ENCODE measurements at places on chromosomes 6 and 20.
A peak's percentile ranks its signal among the peaks of the same experiment; 100 is the strongest.

GRCh38 chr20:19761326-19761725 is 3.3 kb downstream of the RIN2 start:
- no peak for DNase-seq

- DNase-seq, result no peak
These were observed 586.2 kb downstream of the PHF3 start for GRCh38 chr6:64221776-64222175.

DNA sequence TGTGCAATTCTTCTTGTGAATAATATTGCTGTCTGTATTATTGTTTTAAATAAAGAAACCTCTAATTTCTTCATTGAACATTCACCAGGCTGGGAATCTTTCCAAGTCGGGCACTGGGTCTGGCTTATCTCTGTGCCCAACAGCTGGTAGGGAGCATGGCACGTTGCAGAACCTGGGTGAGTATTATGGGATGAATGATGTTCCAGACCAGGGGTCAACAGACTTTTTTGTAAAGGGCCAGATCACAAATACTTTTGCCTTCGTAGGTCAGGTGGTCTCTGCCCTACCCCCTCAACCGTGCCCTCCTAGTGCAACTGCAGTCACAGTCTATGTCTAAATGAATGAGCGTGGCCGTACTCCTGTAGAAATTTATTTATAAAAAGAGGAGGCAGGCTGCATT is 81.6 kb upstream of the FOXQ1 start:
- no peak for DNase-seq

DNA sequence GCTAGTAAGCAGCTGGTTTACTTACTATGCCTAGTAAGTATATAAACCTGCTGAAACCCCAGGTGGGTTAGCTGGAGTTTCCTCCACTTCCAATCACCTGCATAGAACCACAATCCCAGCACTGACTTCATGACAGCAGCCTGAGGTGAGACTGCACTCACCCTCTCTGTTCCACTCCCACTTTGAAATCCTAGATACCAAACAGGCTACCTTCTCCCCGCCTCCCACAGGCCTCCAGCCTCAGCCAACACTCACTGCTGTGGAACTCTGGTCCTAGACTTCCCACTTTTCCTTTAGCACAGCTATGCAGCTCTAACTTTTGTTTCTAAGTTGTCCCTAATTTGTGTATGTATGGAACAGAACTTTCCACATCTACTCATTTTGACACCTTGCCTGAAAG is 149.7 kb upstream of the ARID1B start:
- no peak for DNase-seq

DNA sequence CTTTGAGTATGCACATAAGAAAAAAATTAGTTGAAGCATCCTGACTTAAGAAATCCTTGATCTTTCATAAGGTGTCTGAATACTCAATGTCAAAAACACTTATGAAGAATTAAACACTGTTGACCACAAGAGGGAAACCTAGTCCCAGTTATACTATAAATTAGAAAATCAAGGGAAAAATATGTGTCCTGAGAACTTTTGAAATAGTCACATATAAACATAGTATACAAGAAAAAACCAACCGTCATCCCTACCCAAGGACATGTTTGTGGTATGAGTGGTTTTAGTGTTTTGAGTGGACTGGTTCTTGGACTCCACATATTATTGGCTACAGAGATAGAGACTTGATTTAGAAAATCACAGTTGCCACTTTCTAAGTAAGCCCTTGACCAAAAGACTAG is 7.6 kb upstream of the HLA-DRA start:
- no peak for DNase-seq

- DNase-seq, result no peak
These were observed 121.0 kb upstream of the RNF24 start for GRCh38 chr20:4136078-4136966.

GRCh38 chr20:14838663-14839628 is 501.5 kb upstream of the FLRT3 start:
- DNase-seq, result no peak

GRCh38 chr20:48267860-48268633 is 482.8 kb upstream of the SULF2 start:
- DNase-seq, result no peak

GRCh38 chr20:15756002-15756753 is 817.1 kb downstream of the KIF16B start:
- DNase-seq, result no peak

DNA sequence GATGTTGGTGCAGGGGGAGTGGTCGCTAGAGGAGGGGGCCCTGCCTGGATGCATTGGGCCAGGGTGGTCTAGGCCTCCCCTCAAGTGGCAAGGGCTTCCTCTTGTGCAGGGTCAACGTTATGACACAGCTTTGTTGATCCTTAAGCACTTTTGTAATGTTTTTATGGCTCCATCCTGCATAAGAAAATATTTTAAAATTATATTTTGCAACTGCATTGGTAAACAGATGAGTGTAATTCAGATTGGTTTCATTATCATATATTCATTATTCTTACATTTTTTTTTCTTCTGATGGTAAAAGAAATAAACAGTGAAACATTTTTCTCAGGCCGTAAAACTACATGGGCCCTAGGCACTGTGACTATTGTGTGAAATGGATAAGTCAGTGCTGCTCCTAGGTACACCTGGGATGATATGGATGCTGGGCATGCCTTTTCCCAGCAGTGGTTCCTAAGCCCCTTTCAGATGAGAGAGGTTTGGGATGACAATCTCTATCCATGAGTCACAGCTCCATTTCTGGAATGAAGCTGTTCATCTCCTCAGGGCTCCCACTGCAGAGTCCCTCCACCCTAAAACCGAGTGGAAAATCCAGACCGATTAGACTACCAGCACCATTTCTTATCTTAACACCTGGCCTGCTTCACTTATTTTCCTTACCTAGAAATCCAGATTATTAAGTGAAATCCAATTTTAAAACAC is 5.8 kb upstream of the SIM1 start:
- DNase-seq, result no peak

- no peak for DNase-seq
These were observed 259.1 kb downstream of the ZFAND3 start for GRCh38 chr6:38078671-38079070.

GRCh38 chr6:14754751-14755513 is 490.9 kb upstream of the JARID2 start:
- no peak for DNase-seq

DNA sequence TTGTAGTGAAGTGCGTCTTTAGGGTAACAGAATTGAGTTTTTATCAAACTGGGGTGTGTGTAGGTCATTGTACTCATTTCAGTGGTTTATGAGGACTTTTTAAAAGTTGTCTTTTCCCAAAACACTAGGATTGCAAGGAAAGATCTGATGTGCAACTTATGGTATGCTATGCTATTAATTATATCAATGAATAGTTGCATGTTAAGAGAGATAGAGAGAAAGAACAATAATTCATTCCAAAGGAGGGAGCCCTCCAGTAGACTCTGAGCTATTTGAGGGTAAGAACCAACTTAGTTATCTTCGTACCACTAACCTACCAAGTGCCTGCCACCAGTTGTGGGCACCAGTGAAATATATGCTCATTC is 117.1 kb downstream of the RNF144B start:
- no peak for DNase-seq

DNA sequence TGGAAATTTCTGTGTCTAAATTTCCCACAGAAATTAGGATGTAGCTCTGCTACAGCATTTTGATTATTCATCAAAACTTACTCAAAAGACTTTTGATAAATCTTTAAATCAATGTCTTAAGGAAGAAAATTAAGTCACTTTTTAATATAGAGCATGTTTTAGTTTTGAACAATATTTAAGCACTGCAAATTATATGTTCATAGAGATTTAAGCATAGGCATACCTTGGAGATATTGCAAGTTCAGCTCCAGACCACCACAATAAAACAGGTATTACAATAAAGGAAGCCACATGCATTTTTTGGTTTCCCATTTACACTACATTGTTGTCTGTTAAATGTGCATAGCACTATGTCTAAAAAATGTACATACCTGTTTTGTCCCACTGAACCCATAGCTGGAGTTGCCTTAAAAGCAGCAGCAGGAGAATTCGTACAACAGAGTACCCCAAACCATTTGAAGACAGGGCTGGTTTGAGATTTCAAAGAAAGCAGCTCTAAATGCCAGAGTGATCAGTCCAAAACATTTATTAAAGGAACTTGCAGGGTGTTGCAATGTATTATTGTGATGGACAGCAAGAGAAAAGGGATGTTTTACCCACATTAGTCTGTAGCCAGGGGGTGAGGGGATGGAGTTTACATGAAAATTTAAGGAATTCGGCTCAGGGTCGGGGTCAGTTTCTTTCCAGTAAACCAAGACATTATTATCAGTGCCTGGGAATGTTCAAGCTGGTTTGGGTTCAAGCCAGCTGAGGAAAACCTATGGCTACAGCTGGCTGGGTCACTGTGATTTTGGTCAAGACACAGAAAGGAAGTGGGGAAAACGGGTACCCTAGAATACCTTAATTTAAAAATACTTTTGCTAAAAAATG is 6.3 kb upstream of the LOC128125822 start:
- no peak for DNase-seq

- no peak for DNase-seq
These were observed 14.2 kb downstream of the GFOD1 start for GRCh38 chr6:13472976-13473767.

GRCh38 chr6:37548067-37548674 is 48.5 kb upstream of the CCDC167 start:
- no peak for DNase-seq

DNA sequence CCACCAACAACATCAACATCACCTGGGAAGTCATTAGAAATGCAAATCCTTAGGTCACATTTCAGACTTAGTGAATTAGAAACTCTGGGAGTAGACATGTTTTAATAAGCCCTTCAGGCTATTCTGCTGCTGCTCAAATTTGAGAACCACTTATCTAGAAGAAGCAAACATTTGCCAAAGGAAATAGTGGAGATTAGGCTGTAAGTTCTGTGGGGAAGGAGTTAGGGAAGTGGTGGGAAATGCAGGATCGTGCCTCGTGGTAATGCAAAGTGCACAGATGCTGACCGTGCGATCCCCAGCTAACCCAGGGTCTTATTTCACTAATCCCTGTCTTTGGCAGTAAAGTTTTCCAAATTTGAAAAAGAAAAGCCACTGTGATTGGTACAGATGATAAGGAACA is 328.5 kb downstream of the EPM2A start:
- no peak for DNase-seq

DNA sequence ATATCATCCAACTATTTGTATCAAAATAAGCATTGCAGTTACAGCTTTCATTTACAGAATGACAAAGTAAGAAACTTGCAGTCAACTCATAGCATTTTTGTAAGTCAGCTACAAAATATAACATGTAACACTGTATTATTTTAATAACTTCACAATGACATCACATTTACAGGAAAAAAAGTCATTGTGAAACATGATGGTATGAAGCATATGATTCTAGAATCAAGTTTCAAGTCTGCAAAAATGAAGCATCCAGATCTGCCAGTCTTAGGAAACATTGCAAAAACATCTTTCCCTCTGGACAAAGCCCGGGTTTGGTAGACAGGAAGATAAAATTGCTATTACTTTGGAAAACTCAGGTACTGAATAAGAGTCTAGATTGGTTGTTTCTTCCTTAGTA is 263.9 kb upstream of the NT5E start:
- DNase-seq, result no peak

DNA sequence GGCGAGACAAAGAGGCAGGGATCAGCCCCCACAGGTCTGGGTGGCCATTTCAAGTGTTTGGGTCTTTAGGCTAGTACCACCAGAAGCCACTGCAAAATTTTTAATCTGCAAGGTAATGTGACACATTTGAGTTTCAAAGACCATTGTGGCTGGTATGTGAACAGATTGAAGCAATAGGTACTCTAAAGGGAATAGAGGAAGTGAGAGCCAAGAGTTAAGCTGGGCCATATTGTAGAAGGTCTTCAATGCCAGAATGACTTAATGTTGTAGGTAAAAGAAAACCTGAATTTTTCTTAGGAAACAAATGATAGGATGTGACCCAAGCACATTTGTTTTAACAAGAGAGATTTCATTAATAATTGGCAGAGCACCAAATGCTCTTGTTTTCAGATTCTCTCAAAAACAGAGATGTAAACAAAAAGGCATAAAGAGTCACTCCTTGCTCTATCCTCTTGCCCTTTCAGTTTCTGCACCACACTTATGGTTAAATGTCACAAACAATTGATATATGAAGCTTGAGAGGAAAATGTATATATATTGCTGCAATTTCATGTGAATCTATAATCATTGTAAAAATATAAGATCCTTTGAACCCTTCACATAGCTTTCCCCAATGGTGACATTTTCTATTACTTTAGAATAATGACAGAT is 307.1 kb upstream of the PLN start:
- DNase-seq, result no peak

- DNase-seq, result peak; percentile 78
These were observed 445.4 kb upstream of the DEFB115 start for GRCh38 chr20:30811885-30812671.

DNA sequence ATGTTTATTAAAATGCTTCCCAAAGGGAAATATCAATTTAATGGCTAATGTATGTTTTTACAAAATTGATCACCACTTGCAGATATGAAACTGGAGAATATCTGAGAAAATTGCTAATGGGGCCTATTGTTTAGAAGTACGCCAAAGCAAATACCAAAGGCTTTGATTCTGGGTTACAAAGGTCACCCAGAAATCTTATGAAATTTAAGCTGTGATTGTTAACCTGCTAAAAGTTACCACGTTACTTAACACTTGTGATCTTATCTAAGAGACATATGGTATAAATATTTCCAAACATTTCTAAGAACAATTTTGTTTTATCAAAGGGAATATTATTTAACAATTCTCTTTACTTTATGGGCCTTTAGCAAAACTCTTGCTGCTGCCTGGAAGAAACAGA is 383.3 kb downstream of the TFAP2A start:
- no peak for DNase-seq

DNA sequence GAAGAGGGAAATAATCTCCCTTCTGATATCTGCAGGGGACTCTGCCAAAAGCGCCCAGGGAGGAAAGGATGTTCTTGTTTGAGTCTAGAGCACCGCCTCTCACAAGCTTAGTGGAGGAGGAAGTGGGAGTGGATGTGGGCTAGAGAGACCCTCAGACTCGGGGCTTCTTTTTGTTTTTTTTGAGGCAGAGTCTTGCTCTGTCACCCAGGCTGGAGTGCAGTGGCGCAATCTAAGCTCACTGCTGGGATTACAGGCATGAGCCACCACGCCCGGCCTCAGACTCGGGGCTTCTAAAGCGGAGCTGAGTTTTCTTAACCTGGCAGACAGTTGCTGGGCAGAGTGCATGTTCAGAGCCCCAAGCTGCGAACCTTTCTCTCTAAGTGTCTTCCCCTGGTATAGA is 310.8 kb downstream of the BMP7 start:
- no peak for DNase-seq

GRCh38 chr6:169175360-169175887 is 78.2 kb downstream of the THBS2 start:
- DNase-seq, result no peak

DNA sequence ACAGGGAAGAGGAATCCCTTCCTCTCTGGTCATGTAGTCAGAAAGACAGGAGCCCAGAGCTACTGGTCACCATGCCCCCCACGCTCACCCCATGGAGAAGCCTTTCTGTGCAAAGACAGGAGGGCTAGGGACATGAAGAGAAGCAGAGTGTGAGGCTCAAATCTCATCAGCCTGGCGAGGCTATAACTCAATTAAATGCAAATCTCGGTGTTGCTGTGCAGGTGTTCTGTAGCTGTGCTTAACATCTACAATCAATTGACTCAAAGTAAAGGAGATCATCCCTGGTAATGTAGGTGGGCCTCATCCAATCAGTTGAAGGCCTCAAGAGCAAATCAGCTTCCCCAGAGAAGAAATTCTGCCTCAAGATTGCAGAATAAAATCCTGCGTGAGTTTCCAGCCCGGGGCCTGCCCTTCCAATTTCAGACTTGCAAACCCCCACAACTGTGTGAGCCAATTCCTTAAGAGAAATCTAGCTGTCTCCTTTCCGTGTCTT is 64.4 kb downstream of the CHMP4B start:
- DNase-seq, result no peak

GRCh38 chr6:152950240-152950639 is 32.6 kb downstream of the FBXO5 start:
- no peak for DNase-seq

All from NCI-H1930 (cell line).